ENCODE measurements at places on chromosomes 11 and 22. TPM values are rescaled to one million over a fixed set of nuclear protein-coding genes. Genes with fewer than 3 reads are reported as not detected.

DNA sequence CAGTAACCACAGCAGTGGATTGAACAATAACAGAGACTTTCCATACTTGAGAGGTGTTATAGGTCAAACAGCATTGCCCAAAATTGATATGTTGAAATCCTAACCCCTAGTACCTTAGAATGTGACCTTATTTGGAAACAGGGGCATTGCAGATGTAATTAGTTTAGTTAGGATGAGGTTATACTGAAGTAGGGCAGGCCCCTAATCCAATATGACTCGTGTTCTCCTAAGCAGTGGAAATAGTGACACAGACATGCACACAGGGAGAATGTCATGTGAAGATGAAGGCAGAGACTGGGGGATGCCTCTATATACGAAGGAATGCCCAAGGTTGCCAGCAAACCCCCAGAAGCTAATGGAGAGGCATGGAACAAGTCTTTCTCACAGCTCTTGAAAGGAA lies 270.5 kb downstream of the TENM4 start:
- H3K27ac ChIP-seq = no peak overlapping the region
- H3K4me3 ChIP-seq = no peak overlapping the region
- no peaks in the 10 kb centered on the region for H3K36me3 ChIP-seq
- H3K4me1 ChIP-seq = peaks cover 11% of the 10 kb centered on the region
- H3K27me3 ChIP-seq = no peaks in the 10 kb centered on the region

- no peak overlapping the region for H3K4me3 ChIP-seq
- no peak for DNase-seq
- peaks cover 14% of the 10 kb centered on the region for H3K36me3 ChIP-seq
Observed at GRCh38 chr11:12235947-12236743, 125.8 kb downstream of the MICAL2 start.

DNA sequence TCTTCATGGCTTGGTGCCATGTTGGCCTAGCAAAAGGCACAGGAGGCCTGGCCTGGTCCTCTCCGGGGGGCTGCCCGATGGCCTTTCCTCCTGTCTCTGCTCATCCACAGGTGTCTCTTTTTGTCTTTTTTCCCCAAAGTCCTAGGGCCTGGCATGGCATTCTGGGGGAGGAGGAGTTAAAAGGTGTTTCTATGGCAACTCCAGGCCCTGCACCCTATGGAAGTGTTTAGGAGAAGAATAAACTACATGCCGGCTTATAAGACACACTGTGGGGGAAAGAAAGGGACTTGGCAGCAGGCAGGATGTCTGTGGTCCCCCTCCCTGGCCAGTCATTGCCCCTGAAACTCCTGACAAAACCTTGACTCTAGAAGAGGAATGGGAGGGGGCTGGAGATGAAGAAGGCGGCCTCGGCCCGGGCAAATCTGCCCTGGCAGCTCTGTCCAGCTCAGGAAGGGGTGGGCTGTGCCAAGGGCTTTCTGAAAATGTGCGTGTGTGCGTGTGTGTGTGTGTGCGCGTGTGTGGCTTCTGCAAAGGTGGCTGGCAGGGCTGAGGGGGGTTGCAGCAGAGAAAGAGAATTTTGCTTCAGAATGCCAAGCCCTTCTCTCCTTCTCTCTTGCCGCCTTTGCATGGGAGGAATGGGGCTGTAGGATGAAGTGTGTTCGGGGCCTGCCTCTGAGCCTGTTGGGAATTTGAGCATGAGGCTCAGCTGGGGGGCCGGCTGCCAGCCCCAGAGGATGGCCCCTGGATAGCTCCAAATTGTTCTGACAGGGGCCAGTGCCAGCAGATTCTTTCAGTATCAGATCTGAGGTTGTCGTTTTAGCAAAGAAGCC lies 3.2 kb downstream of the TIMP3 start:
- H3K27ac ChIP-seq = peak overlapping the region; percentile 94
- no peaks in the 10 kb centered on the region for H3K27me3 ChIP-seq
- peaks cover 69% of the 10 kb centered on the region for H3K4me1 ChIP-seq
- no peaks in the 10 kb centered on the region for H3K36me3 ChIP-seq
- H3K4me3 ChIP-seq = peak overlapping the region; percentile 80

DNA sequence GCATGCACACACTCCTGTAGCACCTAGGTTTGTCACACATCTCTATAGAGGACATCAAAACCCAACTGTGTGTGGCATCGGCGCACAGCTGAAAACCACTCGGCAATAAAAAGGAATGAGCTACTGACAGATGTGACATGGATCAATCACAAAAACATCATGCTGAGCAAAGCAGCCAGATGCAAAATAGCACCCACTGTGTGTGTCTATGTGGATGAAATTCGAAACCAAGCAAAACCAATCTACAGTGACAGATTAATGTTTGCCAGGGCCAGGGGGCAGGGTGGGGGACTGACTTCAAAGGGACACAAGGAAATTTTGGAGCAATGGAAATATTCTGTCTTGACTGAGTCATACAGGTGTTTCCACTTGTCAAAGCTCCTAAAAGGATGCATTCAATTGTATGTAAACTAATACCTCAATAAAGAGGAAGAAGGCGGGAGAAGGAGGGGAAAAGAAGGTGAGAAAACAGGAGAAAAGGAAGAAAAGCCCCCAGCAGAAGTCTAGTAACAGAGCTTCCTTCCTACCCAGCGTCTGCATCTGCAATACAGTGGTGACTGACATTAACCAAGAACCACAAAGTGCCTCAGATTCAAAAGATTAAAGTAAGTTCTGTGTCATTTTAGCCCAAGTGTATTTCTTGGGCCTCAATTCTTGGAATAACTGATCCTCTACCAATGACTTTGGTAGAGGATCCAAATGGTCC lies 49.8 kb downstream of the PACSIN2 start:
- peak overlapping the region; percentile 76 for H3K27ac ChIP-seq
- no peaks in the 10 kb centered on the region for H3K36me3 ChIP-seq
- DNase-seq = no peak
- H3K4me1 ChIP-seq = no peaks in the 10 kb centered on the region
- no peak overlapping the region for H3K4me3 ChIP-seq

SYT7 gene
- 0.66 TPM for total RNA-seq

OR52H1 gene
- 1.5 TPM for total RNA-seq

KCNC1 gene
- 0.36 TPM for total RNA-seq

CHRNA10 gene
- total RNA-seq = not detected
